ENCODE measurements at places on chromosomes 16 and 17.

DNA sequence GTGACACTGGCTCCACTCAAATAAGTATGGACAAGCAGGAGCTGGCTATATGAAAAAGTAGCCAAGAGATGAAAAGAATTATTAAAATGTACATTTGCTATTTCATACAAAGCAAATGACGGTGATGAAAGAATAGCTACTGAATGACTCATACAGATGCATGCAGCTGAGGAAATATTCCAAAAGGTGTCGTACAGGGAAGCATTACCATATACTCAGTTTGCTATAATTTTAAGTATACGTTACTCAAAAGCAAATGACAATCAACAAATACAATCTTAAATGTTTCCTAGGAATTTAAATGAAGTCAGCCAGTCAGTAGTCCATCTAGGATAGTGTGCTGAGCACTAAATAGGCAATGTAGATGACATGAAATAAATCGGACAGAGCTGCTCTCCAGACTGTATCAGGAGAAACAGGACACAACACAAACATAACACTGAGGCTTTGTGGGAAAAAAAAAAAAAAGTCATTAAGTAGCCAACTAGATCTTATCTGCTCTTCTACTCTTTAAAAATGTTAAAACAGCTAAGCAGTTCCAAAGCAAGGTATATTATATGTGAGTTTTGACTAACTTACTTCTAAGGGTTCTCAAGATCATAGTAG lies 65.0 kb downstream of the NCOR1 start:
- DNase-seq = peak; percentile 29

- no peak for DNase-seq
These were observed 4.1 kb upstream of the PPP1R9B start for GRCh38 chr17:50154604-50155003.

- peak; percentile 53 for DNase-seq
These were observed 567 bp downstream of the GNA13 start for GRCh38 chr17:65055708-65056638.

DNA sequence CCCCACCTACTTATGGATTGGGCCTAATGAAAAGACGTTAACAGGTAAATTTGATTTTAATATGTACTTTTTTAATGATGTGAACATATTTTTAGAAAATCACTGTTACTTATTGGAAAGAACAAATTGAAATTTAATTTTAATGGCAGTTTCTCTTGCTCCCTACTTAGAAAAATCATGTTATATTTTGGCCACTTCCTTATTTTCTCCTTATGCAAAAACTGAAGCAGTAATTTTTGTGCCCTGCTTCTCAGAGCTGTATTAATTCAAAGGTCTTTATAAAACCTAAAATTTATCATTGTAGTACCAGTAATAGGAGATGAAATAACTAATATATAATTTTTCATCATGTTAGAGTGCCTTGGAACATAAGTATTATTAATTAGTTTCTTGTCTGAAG lies 2.8 kb downstream of the ZPBP2 start:
- DNase-seq = no peak

- no peak for DNase-seq
These were observed 53.2 kb upstream of the MRTFB start for GRCh38 chr16:14017886-14018285.
